GDM1 (cell line): ENCODE measurements at places on chromosomes 12 and 14.

DNA sequence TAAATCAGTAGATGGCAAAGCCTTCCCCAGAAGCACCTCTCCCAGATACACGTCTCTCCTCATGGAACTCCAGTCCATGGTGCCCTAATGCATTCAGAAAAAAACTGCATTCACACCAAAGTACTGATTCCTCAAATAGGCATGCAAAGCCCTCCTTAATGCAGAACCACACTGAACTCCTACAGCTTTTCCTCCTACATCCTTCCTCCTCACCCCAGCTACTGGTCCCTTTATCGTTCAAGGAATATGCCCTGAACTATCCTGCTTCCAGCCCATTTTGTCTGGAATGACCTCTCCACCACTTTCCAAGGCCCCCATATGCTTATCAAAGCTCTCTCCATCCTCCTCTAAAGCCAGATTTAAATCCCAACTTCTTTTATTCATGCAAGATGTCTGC is 21.3 kb downstream of the SMUG1 start:
- no peak for DNase-seq

GRCh38 chr12:57627501-57628279 is 5.3 kb downstream of the B4GALNT1 start:
- no peak for DNase-seq

GRCh38 chr12:442235-442884 is 17.4 kb upstream of the B4GALNT3 start:
- DNase-seq = peak; percentile 12

- DNase-seq = no peak
Measured at GRCh38 chr12:88952562-88952942, 372.3 kb upstream of the KITLG start.

DNA sequence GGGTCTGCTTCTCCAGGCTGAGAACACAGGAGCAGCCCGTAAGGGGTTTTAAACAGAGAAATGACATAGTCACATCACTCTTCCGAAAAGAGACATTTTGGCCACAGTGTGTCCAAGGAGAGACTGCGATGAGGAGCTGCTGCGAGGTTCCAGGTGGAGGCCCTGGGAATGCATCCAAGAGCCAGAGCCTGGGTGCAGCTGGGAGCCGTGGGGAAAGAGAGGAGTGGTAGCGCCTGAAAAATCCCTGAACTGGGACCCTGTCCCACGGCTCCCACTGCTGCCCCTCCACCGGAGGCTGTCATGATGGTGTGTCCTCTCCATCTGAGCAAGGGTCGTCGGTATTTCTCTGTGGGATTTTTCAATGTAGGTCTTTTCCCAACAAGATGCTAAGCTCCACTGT is 146.9 kb downstream of the BCL11B start:
- DNase-seq = no peak

DNA sequence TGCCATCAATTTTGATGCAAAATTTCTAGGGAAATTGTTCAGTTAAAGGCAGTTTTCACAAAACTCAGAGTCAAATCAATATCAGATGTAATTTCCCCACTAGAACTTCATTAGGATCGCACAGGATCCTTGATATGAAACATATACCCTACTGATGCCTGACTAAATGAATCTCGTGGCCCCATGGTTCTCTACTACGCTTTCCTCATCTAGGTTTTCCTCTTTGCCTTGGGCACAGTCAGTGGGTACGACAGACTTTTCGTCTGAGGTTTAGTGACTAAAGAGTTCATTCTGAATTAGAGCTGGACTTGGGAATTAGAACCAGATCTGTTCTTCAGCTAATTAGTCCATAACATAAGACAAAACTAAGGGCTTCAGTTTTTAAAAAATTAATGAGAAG is 42.5 kb upstream of the GNPNAT1 start:
- no peak for DNase-seq

- peak; percentile 75 for DNase-seq
Measured at GRCh38 chr12:7935590-7936581, at the start of gene SLC2A3. Gene SLC2A3, minus strand, starts transcription at chr12:7936187. Its CDS starts 153 bp downstream, at chr12:7936034.

- DNase-seq = no peak
Measured at GRCh38 chr12:13436696-13437391, 240.3 kb downstream of the EMP1 start.

DNA sequence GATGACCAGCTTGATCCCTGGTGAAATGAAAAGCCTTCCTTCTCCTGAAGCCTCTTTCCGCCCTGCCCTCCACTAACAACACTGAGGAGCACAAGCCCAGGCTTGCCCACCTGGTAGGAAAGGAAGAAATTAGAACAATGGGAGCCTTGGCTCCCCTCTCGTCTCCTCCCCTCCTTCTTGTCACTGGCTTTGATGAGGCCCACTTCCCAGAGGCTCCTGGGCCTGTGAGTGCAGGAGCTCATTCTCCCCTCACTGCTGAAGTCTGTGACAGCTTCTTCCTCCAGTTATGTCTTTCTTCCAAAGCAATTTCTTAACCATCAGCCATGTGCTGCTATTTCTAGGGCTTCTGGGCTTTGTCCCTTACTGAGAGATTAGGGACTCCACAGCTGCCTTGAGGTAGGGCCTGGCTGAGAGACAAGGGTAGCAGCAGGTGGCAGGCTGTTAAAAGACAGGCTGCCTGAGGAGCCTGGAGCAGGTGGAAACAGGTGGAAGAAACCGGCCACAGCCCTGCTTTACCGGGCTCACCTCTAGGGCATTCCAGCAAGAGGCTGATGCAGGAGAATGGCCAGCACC is 53.6 kb upstream of the SRSF5 start:
- no peak for DNase-seq

GRCh38 chr12:121657305-121658008 is 12.0 kb downstream of the MORN3 start:
- DNase-seq = no peak

DNA sequence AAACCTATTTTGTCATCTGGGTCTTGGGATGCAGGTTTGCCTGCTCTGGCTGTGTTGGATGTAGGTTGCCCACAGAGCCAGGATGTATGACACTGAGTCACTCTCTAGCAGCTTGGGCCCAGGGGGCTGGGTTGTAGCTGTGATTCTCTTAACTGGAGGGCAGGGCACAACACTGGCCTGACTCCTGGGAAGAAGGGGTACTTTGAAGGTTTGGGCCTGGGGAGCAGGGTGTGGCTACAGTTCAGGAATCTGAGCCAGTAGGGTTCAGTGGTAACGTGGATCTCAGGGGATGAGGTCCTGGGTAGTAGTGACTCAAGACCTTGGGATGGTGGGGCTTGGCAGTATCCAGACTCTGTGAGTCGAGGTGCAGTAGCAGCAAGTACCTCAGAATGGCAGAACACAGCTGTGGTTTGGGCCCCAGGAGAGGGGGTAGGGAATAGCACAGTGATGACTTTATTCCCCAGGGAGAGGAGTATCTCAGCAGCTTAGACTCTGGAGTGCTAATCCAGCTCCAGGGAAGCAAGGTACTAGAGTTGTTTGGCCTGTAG is 25.7 kb downstream of the TBC1D15 start:
- DNase-seq = no peak
